ENCODE measurements at places on chromosomes 6 and 20.

GRCh38 chr20:52684176-52684575 lies 288.0 kb upstream of the TSHZ2 start:
- no peak for DNase-seq

DNA sequence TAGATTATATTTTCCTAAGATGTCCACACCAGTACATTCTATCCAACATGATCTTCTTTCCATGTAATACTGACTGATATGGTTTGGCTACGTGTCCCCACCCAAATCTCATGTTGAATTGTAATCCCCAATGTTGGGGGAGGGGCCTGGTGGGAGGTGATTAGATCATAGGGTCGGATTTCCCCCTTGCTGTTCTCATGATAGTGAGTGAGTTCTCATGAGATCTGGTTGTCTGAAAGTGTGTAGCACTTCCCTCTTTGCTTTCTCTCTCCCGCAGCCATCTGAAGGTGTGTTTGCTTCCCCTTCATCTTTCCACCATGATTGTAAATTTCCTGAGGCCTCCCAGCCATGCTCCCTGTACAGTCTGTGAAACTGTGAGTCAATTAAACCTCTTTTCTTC lies 12.2 kb upstream of the HBS1L start:
- no peak for DNase-seq

- DNase-seq = no peak
Observed at GRCh38 chr6:123662757-123663156, 26.0 kb upstream of the TRDN start.

DNA sequence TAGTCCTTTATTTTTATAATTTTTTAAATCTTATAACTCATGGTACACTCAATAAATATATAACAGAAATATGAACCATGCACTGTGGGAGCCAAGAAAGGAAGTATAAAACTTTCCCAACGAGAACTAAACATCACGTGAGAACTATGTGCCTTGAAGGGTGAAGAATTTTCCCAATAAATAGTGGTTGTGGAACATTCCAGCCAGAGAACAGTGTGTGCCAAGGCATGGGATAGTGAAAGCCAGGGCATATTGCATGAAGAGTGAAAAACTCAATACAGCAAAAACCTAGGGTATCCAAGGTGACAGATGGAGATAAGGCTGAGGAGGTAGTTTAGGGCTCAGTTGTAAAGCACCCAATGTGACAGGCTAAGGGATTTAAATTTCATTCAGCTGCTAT lies 86.1 kb downstream of the SIM1 start:
- DNase-seq = no peak

DNA sequence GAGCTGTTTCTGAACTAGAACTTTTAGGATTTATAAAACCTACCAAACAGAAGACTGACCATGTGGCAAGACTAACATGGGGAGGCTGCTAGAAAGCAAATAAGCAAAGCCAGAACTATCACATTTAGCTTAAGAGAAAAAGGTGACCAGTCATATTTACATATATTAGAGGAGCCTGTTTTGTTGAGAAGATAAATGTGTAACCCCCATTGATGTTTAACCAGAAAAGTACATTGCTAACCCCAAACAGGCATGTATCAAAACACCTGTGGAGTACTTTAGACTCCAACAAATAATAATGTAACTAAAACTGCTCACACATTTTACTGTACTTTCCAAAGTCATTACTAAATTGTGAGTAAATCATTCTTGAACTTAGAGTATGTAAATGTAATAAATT lies 35.0 kb downstream of the AKIRIN2 start:
- DNase-seq = no peak

DNA sequence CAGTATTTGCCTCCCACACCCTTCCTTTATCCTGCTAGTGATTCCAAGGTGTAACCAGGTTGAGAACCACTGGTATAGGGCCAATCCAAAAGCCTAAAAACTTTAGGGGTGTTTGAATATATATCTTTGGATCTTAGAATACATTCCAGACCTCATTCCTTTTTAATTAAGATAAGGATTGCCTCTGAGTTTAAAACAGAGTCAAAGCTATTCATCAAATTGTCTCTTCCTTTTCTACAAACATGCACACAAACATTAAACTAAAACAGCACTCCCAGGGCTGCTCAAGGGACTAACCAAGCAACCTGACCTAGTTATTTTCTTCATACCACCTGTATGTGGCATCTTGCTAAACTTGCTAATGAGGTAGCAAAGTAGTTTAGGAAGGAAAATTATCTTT lies 22.1 kb upstream of the COL9A1 start:
- no peak for DNase-seq

GRCh38 chr6:145315982-145316600 lies 419.2 kb downstream of the EPM2A start:
- peak; percentile 14 for DNase-seq

- no peak for DNase-seq
Observed at GRCh38 chr6:132592855-132593254, 3.3 kb upstream of the TAAR5 start.

- DNase-seq = no peak
Observed at GRCh38 chr6:37952027-37952426, 132.5 kb downstream of the ZFAND3 start.

DNA sequence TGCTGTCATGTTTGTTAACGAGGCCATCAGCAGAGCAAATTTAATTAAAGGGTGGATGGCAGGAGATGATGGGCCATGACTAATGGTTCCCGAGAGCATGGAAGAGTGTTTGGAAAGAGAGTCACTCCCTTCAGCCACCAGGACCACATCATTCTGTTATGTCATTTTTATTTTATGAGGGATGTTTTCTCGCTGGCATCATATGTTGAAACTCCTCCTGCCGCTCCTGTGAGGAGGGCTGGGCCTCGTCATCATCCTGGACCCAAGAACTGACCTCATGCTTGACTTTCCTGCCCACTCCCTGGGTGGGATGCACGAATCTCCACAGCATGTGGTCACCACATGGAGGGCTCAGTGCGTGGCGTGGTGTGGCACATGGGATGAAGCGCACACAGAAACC lies 86.4 kb upstream of the FRMD1 start:
- no peak for DNase-seq

- no peak for DNase-seq
Observed at GRCh38 chr6:168603234-168603633, 162.2 kb downstream of the SMOC2 start.

DNA sequence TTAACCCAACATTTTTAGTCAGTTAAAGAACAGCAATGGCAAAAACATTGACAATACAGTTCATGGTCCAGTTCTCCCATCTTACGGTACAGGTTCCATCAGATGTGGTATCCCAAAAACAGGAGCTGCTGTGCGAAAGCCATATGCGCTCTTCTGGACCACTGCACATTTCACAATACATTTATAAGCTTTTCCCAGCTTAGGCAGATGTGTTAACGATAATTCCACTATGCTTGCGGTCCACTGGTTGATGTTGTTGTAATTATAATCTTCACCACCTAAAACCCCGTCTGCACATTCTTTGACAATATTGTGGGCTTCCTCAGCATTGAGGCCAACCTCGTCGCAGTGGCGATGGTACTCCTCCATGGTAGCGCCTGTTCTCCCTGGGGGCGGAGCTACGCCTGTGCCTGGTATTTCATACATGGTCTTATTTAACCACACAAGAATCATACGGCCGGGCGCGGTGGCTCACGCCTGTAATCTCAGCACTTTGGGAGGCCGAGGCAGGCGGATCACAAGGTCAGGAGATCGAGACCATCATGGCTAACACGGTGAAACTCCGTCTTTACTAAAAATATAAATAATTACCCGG lies 52.0 kb downstream of the BFSP1 start:
- DNase-seq = no peak

- peak; percentile 69 for DNase-seq
Observed at GRCh38 chr6:26296857-26297648, 67.9 kb upstream of the BTN3A2 start.

DNA sequence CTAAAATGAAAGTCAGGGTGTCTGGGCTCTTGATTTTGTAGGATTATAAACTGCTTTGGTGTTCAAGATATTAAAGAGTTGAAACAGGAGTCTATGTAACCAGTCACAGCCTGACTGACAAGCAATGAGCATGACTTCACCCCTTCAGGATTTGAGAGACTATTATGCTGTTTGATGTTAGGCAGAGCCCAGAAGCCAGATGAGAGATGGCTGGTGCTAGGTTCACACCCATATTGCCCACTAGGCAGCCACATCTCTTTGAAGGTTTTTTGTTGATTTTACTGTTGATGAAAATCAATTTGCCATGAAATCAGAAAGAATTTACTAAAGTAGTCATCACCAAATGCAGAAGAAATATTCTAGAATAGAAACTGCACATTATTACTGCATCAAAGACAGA lies 243.6 kb downstream of the KHDRBS2 start:
- no peak for DNase-seq

Measured in HCEC 1CT (cell line).